ENCODE measurements at places on chromosomes 5 and 9.

DNA sequence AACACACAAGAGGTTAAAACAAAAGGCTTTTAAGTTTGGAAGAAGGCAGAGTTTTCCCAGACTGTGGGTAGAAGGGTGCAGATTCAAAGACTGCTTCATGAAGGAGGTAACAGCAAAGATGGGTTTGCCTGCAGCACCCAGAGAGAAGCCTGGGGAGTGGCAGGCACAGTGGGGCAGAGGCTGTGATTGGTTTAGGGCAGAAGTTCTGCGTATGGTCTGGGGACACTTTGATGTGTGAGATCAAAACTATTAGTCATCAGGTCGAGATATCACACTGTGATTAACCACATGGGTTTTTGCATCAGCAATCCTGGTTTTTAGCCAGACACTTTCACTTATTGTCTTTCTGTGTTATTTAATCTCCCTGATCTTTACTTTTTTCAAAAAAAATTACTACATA lies 188.8 kb upstream of the GLRA1 start:
- DNase-seq: no peak

GRCh38 chr5:9646843-9647242 lies 16.7 kb upstream of the TAS2R1 start:
- DNase-seq: no peak

DNA sequence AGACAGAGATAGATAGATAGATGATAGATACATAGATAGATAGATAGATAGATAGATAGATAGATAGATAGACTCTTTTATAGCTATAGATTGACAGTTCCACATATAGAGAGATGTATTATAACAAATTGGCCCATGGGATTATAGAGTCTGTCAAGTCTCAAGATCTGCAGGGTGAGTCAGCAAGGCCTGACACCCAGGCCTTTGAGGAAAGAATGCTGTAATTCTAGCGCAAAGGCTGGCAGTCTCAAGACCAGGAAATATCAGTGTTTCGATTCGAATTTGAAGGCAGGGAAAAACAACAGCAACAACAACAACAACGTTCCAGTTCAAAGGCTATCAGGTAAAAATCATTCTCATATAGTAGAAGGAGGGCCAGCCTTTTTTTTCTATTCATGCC lies 339.2 kb upstream of the CDH9 start:
- DNase-seq: no peak

DNA sequence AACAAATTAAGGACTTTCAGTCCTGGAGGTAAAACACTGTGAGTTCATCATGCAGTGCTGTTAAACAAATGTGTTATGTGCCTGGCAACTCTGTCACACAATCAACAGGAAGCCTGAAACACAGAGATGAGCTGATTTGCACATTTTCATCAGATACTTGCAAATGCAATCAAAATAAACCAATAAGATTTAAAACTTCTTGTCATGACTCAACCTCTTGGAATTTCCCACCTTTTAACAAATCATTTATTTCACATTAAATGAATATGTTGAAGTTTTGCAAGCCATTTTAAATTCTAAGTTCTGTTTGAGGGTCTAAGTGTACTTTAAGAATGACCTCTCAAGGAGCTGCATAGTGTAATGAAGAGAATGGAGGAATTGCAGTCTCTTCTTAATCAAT lies 64.4 kb downstream of the ANXA1 start:
- DNase-seq: no peak

GRCh38 chr5:32507738-32508434 lies 63.3 kb upstream of the ZFR start:
- DNase-seq: no peak

DNA sequence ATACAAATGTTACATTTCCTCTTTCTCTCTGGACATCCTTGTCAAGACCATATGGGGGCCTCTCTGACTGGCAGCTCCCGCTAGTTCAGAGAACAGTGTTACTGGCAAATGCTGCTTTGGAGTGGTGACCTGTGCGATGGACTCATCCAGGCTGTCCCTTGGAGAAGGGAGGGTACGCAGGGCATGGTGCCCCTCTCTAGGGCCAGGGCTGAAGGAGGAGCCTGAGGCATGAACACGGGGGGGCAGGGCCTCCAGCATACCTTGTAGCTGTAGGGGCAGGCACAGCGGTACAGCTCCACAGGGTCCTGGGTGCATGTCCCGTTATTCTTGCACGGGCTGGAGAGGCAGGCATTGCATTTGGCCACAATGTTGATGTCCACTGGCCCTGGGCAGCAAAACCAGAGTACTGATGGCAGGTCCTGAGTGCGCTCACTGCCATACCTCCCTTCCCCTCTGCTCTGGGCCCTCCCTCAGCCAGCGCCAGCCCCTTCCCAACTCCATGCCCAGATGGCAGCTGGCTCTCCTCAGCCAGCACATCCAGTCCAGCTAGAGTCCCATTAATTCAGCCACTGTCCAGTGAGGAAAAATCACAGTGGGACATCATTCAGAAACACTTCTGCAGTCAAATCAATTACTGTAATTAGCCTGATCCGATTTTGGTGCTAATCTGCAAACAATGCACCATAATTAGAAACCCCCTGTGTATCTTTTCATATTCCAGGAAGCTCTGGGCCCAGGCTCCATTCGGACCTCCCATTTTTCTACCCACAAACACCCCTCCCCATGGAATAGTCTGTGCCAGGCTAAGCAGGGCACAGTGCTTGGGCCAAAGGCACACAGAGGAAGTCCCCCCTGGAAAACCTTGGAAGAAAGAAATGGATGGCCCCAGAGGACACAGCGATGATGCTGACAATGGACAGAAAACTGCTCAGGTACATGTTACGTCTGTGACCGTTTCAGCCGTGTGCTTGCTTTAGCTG lies 128.8 kb upstream of the PANK3 start:
- peak; percentile 86 for DNase-seq

DNA sequence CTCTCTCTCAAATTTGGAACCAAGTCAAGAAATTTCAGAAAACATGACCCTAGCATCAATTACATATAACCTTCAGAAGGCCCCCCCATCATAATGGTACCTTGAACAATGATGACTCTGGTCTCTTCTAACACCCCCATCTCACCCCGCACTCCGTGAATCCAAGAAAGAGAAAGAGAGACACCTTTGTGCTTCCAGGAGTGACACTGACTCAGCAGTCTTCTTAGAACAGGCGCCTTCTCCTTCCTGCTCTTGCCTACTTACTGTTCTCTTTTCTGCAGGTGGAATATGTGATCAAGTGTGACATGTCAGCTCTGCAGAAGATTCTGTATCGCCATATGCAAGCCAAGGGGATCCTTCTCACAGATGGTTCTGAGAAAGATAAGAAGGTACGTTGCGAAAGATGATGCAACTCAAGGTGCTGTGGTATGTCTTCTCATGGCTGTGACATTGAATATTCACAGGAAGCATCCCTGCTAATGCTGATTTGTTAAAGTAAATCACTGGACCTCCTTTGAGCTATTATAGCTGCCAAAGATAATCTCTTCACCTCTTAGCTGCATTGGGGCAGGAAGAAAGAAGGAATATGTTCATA lies 81.3 kb downstream of the SMARCA2 start:
- no peak for DNase-seq

- no peak for DNase-seq
Measured at GRCh38 chr5:8349855-8350254, 480.9 kb downstream of the MTRR start.

DNA sequence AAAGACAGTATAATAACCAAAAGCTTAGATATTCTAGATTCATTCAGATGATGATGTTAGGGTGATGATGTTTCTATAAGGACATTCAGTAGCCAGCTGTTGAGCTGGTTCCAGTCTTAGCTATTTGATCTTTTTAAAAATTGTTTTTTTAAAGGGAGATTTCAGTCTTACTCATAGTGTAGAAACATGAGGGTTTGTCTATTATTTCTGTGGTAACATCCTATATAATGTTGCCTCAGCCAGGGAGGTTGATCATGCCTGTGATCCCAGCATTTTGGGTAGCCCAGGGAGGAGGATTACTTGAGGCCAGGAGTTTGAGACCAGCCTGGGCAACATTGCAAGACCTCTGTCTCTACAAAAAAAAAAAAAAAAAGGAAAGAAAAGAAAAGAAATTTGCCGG lies 167.8 kb downstream of the DOCK2 start:
- DNase-seq: no peak

DNA sequence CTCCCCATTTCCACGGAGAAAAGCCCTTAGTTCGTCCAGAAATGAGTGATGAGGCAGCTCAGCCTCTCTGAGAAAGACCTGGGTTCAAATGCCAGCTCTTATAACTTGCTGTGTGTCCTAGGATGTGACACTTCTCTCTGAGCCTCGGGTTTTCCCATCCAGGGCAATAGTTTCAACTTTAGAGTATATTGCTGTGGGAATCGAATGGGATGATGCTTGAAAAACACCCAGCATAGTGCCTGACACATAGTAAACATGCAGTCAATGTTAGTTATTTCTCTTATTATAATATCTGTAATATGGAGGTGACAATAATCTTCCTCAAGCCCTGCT lies 430 bp upstream of the MAPKAP1 start:
- no peak for DNase-seq

DNA sequence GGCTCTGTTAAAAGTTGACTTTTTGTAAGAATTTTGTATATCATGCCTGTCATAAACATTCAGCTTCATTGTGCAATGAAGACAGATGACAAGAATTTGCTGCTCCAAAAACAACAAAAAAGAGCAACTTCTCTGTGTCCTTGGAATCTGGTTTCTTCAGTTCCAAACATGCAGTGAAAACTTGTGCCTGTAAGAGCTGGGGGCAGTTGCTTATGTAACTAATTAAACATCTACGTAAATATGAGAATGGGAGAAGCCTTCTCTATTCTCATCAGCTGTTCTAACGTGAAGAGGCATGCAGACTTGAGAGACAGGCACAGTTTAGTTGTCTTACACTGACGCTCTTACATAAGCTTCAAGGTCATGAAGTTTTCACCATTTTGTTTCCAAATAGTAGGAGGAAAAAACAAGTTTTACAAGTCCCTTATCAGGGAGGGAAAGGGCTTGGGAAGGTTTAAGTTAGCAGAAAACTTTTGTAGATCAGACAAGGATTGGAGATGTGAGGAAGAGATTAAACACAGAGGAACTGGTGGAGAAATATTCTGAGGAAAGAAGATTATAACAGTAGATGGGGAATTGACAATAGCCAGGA lies 170.4 kb downstream of the RFK start:
- no peak for DNase-seq

Measured in cerebellar cortex (tissue), 1 donor.